NCI-H1417 treated with DMSO at 0.1 percent for 48 hours (cell line): ENCODE measurements at places on chromosomes 2 and 18.
A peak's percentile ranks its signal among the peaks of the same experiment; 100 is the strongest.

GRCh38 chr2:127582863-127583861, 47.7 kb downstream of the MYO7B start:
- DNase-seq = no peak

DNA sequence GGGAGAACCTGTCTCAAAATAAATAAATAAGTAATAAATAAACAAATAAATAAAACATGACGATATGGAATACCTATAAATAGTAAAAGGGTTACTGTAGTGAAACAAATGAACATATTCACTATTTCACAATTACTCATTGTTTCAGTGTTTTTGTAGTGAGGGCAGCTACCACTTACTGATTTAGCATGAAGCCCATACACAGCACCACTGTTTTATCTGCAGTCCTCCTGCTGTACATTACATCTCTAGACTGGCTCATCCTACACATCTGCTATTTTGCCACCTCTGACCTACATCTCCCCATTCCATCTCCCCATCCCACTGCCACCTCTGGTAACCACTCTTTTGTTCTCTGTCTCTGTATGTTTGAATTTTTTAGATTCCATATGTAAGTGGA, 332.7 kb upstream of the SMIM21 start:
- no peak for DNase-seq

- DNase-seq = no peak
These were observed 526.8 kb downstream of the TDRD15 start for GRCh38 chr2:21650569-21650968.

- DNase-seq = no peak
These were observed 816.2 kb downstream of the TDRD15 start for GRCh38 chr2:21939967-21940366.

DNA sequence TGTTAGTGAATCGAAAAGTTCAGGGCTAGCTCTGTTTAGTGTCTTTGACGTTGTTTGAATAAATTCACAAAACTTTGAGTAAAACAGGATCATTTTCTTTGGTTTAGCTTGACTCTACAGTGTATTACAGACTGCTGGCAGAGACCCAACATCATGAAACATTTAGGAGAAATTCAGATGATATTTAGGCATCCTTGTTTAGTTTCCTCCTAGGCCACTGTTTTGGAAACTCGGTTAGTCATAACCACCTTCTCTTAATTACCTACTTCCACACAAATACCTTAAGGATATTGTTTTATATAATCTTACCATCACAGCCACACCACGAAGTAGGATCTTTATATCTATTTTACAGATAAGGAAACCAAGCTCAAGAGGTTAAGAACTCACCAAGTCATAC, 7.8 kb downstream of the LIMS1 start:
- DNase-seq = no peak

DNA sequence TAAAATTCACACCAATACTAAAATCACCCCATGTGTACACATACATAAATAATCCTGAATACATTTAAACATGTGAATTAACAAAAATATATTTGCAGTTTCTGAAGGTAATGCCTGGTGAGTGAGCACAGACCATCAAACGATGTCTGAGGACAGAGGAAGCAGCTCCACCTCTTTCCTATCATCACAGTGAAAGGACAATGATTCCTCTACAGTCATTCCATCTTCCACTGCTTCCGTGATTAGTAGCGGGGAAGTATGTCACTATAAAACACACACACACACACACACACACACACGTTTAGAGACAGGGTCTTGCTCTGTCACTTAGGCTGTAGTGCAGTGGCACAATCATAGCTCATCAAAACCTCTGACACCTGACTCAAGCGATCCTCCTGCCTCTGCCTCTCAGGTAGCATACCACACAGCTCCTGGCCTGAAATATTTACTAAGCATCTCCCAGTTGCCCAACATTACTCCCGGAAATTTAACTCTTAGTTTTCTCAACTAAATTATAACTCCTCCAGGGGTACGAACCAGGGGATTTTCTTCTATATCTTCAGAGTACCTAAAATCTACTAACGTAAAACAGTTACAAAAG, 12.8 kb downstream of the FAM210A start:
- no peak for DNase-seq

GRCh38 chr2:19127616-19128015, 230.8 kb downstream of the OSR1 start:
- no peak for DNase-seq

DNA sequence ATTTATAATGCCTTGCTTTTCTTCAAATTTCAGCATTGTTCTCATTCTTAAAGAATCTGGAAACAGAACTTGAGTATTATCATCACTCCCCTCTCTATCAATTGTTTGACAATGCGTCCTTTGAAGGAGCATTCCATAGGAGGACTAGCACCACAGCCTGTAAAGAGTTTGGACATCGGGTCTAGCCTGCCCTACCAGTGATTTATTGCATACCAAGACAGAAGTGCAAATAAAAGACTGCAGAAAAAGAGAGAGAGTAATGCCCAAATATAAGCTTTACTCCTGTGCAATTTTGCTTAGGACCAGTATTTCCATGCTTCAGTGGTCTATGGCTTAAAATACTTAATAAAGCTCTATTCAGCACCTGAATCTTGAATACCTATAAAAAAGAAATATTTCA, 55.4 kb upstream of the MAP2 start:
- DNase-seq = no peak

GRCh38 chr18:55489034-55489986, 98.7 kb downstream of the TCF4 start:
- DNase-seq = peak; percentile 83

GRCh38 chr2:14632133-14632936, at the start of gene LRATD1:
LRATD1 (plus strand) TSS chr2:14632717; CDS start chr2:14633980, 1,263 bp downstream.
- peak; percentile 84 for DNase-seq

DNA sequence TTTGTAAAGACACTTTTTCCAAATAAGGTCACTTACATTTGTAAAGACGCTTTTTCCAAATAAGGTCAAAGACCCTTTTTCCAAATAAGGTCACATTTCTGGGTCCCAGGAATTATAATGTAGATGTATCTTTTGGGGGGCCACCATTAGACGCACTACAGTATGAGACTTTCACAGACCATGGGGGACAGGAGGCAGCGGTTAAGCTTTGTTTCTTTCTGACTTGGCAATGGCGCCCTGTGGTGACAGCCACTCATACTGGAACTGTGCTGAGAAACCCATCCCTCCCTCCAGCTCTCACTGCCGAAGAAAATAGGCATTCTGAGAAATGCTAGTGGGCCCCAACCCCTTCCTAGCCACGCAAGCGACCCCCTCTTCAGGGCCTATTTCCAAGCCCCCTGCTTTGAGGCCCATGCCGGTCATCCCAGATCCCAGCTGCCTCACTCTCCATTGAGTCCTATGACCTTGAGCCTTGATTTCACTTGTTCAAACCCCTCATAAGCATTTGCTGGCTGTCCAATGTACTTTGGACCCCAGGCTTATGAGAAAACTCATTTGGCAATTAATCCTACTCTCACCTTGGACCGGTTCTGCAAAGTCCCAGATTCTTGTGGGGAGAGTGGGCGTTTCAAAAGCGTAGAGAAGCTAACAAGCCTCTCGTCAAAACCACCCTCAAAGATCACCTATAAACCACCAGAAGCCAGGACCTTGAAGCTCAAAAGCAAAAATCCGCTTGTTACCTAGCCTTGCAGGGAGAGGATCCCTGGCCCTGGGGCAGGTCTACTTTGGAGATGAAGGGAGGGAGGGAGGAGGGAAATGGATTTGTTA, 11.3 kb upstream of the SPATA3 start:
- DNase-seq = no peak

DNA sequence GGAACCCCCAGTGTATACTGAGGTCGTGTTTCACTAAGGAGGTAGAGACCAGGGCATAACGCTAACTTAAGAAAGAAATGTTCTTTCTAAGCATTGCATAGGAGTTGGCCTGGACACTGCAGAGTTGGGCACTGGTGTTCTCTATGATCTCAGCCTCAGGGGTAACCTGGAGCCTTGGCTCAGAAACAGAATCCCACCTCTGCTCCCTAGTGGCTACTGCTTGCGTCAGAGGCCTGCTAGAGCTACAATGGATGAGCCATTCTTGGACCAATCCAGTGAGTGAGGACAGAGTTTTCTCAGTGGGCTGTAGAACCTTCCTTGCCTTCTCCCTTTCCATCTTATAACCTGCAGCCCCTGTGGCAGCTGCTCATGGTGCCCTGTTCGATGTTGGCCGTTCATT, 324.4 kb upstream of the CELF4 start:
- no peak for DNase-seq

GRCh38 chr2:8028981-8029380, 652.9 kb upstream of the ID2 start:
- DNase-seq = no peak

DNA sequence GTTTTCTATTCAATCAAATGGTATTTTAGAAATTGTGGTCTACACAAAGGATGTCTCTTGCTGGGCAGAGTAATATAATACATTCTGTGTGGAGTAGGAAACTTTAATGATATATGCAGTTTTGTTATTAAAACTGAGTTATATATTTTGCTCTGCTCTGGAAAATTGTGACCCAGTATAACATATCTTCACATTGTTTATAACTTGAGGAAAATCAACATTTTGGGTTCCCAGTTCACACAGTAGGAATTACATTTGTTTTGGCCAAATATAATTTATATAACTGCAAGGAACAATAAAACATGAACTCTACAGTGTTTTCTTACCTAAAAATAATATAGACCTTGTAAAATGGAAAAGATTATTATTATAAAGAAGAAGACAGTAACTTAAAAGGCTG, 372.4 kb downstream of the OSR1 start:
- no peak for DNase-seq

- no peak for DNase-seq
These were observed 214.6 kb upstream of the HAAO start for GRCh38 chr2:43006834-43007543.

DNA sequence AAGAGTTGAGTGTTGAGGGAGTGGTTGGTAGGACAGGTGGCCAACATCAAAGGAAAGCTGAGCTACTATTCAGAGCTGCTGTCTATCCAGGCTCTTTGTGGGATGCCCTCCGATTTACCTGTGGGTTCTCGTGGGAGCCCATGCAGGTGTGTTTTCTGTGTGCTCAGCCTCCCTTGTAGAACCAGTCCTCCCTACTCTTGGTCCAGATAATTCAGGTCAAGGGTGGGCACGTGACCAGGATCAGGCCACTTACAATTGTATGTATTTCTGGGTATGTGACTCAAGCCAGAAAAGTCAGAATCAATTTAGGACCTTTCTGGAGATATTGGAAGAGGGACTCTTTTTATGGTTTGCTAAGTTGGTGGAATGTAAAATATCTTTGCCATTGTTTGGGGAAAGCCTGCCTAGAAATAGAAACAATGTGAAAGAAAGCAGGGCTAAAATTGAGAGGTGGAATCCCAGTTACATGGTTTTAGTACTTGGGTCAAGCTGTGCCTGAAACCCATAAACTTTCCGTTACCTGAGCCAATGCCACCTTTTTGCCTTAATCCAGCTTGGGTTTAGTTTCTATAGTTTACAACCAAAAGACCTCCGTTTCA, 93.2 kb downstream of the PDCL3 start:
- no peak for DNase-seq

DNA sequence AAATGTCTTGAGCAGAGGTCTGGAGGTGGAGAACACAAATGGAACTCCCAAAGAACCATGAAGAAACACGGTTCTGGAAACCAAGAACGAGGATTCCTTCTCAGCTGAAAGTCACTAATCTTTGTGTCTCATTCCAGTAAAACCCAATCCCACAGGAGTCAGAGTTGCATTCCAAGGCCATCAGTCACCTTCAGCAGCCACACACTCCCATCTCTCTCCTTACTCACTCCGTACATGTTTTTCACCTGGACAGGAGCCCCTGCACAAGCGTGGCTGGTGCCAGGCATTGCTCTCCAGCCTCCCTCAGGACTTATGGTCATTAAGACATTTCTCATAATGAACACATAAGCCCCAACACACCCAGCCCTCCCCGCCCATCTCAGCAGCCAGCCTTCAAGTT, 175.4 kb upstream of the SIX2 start:
- no peak for DNase-seq

DNA sequence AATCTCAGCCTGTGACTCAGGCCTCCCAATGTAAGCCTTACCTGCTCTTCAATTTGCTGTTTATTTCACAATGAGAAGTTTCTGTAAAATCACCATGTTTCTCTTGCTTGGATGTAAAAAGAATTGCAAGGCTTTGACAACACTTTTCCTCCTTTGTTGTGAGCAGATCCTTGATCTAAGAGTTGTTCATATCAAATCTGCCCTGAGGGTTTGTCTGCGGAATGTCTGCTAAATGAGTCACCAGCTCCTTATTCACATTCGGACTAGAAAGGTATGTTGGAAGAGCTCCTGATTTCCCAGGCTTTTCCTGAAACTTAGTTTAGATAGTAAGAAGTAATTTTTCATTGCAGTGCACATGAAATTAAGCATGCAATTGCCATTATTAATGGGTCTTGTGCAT, 268.2 kb upstream of the TCF4 start:
- DNase-seq = no peak

- DNase-seq = no peak
These were observed 384.3 kb upstream of the SYT4 start for GRCh38 chr18:43661570-43661969.

DNA sequence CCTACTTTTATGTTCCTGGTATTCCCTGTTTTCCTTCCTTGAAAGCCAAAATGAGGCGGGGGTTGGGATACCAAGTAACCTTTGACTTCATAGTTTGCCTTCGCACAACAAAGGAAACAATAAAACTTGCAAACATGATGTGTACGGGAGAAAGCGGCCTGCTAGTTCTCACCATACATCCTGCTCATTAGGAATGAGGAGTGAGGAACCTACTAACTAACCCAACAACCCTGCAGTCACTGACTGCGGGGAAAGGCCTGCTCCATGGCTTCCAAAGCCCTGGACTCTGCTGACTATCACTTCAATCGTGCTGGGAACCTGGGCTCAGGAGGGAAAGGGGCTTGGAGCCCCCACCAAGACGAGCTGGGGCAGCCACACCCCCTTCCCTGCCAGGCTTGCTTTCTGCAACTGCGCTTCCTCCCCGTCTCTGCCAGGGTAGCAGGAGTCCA, 24.2 kb downstream of the RPL31 start:
- no peak for DNase-seq

GRCh38 chr2:219551441-219552381, 7.9 kb downstream of the TMEM198 start:
- DNase-seq = no peak

DNA sequence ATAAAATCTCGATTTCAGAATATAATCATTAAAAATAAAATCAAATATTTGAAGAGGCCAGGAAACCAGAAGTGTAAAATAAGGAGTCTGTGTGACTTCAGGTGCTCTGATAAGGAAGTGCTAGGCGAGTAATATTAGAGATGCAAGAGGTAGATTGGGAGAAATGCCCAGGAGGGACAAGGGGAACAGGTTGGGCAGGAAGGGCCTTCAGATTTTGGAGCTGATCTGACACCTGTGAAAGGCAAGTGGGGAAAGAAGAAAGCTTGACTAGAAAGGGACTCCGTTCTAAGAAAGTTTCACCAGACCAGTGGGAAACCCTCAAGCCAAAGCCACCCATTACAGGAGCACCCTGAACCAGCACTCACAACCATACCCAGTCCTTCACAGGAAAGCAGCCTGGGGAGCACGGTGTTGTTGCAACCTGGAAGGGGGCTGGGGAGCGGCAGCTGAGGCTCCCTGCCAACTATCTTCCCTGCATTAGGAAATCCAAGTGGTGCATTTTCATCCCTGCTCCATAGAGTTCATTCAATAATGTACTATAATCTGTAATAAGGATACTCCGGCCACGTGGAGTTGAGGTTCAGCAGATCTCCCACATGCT, 57.5 kb upstream of the GREB1L start:
- DNase-seq = no peak
